Naive thymus-derived CD8-positive, alpha-beta T cell (primary cell): ENCODE measurements at places on chromosomes 12 and 14. TPM values are rescaled to one million over a fixed set of nuclear protein-coding genes. Genes with fewer than 3 reads are reported as not detected.

The LRRC10 gene
- total RNA-seq: not detected

GRCh38 chr12:106139422-106140171, 843 bp upstream of the NUAK1 start:
- peaks cover 10% of the 10 kb centered on the region for H3K36me3 ChIP-seq
- H3K27me3 ChIP-seq: peaks cover 62% of the 10 kb centered on the region
- peak overlapping the region; percentile 9 for H3K4me3 ChIP-seq
- peak; percentile 4 for DNase-seq
- peaks cover 13% of the 10 kb centered on the region for H3K4me1 ChIP-seq

GRCh38 chr12:82517808-82518207, 159.5 kb downstream of the METTL25 start:
- no peaks in the 10 kb centered on the region for H3K36me3 ChIP-seq
- H3K27me3 ChIP-seq: peaks cover 3% of the 10 kb centered on the region
- H3K4me3 ChIP-seq: no peak overlapping the region

DNA sequence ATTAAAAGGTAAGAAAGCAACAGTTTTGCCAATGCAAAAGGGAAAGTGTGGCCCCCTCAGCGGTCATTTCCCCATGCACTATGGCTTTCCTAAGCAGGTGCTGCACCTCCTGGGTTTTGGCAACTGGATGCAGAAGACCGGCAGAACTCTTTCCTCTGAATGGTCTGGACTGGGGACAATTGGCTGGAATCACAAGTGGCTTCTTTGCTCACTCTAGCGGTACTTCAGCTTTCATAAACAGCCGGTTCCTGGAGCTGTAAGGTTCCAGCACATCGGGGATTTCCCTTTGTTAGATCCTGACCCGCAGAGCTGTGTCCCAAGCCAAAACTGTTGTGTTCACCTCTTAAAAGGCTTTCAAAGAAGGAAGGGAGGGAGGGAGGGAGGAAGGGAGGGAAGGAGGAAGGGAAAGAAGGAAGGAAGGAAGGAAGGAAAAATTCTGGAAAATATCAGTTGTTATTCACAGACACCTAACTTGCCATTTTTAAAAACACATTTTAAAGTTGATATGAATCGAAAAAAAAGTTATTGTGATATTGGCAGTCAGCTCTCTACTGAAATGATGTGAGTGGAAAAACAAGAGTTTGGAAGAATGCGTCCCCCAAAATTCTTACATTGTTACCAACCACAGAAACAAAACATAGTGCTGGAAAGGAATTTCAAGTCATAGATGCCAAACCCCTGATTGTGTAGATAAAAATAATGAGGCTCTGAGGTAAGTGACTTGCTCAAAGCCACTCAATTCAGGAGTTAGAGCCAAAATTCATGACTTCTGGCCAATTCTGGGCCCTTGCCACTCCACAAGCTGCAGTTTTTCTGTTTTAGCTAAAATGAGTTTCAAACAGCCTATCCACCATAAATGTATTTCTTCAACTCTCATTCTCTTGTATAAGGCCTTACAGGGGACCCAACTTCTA, 220.6 kb upstream of the HMGA2 start:
- no peaks in the 10 kb centered on the region for H3K4me1 ChIP-seq
- H3K36me3 ChIP-seq: no peaks in the 10 kb centered on the region
- H3K4me3 ChIP-seq: no peak overlapping the region

The KRT6A gene
- total RNA-seq: not detected

GRCh38 chr12:30687265-30687986, 8.2 kb downstream of the IPO8 start:
- H3K4me3 ChIP-seq: no peak overlapping the region
- H3K27ac ChIP-seq: no peak overlapping the region
- no peaks in the 10 kb centered on the region for H3K27me3 ChIP-seq
